ENCODE measurements at places on chromosomes 5 and 9.

DNA sequence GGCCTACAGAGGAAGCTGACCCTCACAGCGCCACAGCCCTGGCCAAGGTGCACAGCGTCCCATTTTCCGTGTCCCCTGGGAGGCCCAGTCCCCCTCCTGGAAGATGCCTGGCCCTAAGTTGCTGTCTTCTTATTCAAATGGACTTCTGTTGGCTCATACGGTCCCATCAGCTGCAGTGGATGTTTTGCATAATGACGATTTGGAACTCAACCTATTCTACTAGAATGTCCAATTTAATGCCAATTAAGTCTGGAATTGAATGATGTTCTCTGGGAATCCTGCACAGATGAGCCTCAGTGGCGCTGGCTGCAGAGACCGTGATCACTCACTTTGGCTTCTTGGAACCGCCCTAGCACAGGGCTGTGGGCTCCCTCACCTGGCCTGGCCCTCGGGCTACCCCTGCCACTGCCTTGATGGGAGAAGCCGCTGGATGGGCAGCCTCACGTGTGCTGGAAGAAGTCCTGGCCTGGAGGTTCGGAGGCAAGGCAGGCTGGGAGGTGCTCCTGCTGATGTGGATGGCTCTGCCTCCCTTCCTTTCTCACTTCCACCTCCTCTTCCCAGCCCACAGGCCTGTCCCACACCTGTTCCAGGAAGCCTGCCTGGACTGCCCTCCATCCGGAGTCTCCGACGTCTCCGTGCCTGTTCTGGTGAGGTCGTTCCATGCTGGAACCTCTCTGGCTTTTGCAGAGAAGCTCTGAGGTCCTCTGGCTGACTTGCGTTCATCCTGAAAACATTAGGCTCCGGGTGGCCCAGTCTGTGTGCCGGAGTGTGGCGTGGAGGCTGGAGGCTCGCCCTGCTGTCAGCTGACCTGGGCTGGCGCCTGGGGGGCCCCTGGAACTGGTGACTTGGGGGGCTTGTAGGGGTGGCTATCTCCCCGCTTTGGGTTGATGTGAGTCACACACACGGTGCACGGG lies 147.1 kb downstream of the RXRA start:
- no peak overlapping the region for H3K27ac ChIP-seq
- no peaks in the 10 kb centered on the region for H3K4me1 ChIP-seq
- no peaks in the 10 kb centered on the region for H3K36me3 ChIP-seq

GRCh38 chr9:77954013-77954665 lies 77.5 kb downstream of the GNAQ start:
- no peak for DNase-seq
- no peak overlapping the region for H3K4me3 ChIP-seq
- no peak overlapping the region for H3K27ac ChIP-seq
- no peaks in the 10 kb centered on the region for H3K36me3 ChIP-seq
- no peaks in the 10 kb centered on the region for H3K27me3 ChIP-seq

- no peaks in the 10 kb centered on the region for H3K27me3 ChIP-seq
- no peak overlapping the region for H3K4me3 ChIP-seq
These were observed 123.0 kb downstream of the ADAMTSL1 start for GRCh38 chr9:18596920-18597319.

DNA sequence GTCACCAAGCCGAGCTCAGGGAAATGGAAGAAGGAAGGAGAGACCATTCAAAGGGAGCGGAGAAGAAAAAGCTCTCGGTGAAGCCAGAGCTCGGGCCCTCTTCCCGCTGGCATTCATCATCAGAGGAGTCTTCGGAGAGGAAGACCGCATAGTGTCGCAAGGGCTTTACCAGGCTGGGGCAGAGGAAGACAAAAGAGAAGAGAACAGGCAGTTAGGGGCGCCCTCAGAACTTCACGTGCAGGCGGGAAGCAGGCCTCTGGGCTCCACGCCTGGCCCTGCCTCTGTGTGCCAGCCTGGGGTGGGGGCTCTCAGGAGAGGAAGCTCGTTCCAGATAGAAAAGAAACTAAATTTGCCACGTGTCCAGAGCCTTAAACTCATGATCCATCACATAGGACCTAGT lies 31.7 kb downstream of the CRB2 start:
- no peaks in the 10 kb centered on the region for H3K4me1 ChIP-seq
- H3K27ac ChIP-seq, result no peak overlapping the region
- DNase-seq, result no peak
- no peaks in the 10 kb centered on the region for H3K27me3 ChIP-seq
- H3K4me3 ChIP-seq, result no peak overlapping the region

DNA sequence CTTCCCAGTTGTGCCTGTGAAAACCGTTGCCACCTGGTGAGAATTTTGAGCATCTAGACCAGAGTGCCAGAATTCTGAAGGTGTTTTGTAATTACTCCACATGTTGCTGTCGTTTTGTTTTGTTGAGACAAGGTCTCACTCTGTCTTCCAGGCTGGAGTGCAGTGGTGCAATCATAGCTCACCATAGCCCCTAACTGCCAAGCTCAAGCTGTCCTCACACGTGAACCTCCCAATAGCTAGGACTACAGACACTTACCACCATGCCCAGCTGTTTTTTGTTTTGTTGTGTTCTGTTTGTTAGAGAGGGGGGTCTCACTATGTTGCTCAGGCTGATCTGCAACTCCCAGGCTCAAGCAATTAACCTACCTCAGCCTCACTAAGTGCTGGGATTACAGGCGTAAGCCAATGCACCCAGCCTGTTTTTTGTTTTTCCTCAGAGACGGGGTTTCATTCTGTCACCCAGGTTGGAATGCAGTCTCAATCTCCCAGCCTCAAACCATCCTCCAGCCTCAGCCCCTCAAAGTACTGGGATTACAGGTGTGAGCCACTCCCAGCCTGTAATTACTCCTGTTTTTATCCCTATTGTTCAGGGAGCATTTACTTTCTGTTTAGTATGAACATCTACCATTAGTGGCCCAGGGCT lies 121.1 kb upstream of the DMRT1 start:
- DNase-seq, result no peak
- no peaks in the 10 kb centered on the region for H3K36me3 ChIP-seq
- no peak overlapping the region for H3K4me3 ChIP-seq
- H3K27ac ChIP-seq, result no peak overlapping the region
- H3K4me1 ChIP-seq, result no peaks in the 10 kb centered on the region

All from PC-3 (cell line).